GM12865 (cell line): ENCODE measurements at places on chromosomes 7 and 10.
A peak's percentile ranks its signal among the peaks of the same experiment; 100 is the strongest.

DNA sequence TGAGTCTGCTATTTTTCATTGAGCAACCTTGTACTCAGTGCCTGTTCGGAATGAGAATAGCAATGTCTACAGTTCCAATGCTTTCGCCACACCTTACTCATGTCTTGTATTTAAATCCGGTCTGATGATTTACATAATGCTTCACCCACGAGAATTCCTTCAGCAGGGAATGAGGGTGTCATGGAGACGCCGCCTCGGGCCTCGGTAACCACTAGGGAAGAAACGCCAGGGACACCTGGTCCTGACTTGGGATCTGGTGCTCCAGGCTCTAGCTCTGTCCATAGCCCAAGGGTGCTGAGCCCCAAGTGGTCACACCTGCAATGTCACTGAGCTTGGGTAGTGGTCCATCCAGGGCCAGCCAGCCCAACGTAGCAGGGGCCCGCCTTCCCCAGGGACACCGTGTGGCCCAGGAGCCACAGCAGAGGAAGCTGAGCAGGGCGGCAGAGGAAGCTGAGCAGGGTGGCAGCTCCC is 37.4 kb downstream of the PRKAG2 start:
- no peak for DNase-seq

GRCh38 chr10:63227207-63227895 is 94.2 kb downstream of the NRBF2 start:
- DNase-seq = peak; percentile 61

DNA sequence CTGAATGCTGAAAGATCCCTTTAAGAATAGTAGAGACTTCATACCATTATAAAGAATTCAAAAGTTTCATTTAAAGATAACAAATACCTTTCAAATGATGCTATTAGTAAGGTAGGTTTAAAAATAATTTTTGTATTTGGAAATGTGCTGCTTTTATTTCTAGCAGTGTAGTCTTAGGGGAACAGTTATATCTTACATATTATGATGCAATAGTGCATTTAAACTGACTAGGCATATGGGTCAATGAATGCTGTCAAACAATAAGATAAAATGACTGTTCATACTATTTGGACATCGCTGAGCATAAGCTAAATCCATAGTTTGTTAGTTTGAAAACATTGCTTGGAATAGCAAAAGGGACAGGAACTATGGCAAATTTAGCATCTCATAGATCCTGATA is 354.8 kb upstream of the SEMA3A start:
- no peak for DNase-seq

- DNase-seq = no peak
These were observed 52.2 kb upstream of the INHBA start for GRCh38 chr7:41755096-41755495.

GRCh38 chr7:56483861-56484550 is 367.8 kb upstream of the NUPR2 start:
- DNase-seq = no peak

GRCh38 chr10:63027531-63027930 is 105.6 kb upstream of the NRBF2 start:
- peak; percentile 31 for DNase-seq

- DNase-seq = no peak
These were observed 1226.3 kb upstream of the AUTS2 start for GRCh38 chr7:68371985-68372384.

DNA sequence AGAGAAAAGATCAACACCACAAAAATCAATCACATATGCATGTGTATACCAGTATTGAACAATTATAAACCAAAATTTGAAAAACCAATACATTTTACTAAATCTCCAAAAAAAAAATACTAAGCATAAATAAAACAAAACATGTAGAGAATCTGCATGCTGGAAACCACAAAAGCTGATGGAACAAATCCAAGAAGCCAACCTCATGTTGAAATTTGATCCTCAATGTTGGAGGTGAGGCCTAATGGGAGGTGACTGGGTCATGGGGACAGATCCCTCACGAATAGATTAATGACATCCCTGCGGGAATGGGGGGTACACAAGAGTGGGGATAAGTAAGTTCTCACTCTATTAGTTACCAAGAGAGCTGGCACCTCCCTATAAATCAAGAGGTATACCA is 82.5 kb downstream of the OAT start:
- no peak for DNase-seq

GRCh38 chr10:69732147-69732825 is 69.4 kb upstream of the COL13A1 start:
- no peak for DNase-seq

- peak; percentile 55 for DNase-seq
These were observed 207.9 kb upstream of the MYO3A start for GRCh38 chr10:25725917-25726716.

DNA sequence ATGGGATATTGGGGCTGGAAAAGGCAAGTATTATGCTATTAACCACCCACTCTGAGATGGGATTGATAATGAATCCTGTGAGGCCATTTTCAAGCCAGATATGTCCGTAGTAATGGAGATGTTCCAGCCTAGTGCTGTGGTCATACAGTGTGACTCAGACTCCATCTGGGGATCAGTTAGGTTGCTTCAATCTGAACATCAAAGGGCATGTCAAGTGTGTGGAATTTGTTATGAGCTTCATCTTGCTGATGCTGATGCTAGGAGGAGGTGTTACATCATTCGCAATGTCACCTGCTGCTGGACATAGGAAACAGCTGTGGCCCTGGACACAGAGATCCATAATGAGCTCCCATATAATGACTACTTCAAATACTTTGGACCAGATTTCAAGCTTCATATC is 144.7 kb downstream of the PLCE1 start:
- no peak for DNase-seq

GRCh38 chr7:76133839-76134238 is 67.9 kb upstream of the SRRM3 start:
- DNase-seq = no peak

- peak; percentile 12 for DNase-seq
These were observed 58.1 kb upstream of the ST8SIA6 start for GRCh38 chr10:17512341-17513001.

DNA sequence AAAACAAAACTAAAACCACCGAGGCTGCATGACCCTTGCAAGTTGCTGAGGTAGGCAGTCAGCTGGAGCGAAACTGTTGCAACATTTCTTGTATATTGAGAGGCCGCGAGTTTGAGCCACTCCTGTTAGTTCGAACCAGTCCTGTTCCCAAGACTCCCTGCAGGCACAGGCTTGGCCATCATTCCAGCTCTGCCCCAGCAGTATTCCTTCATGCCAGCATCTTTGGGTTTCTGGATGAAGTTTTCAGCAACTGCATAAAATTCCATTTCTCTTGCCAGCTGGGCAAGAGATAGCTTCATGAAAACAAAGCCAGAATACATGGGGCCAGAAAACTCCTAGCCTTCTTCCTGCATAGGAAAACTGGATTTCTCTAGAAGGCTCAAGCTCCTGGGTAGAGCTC is 207.6 kb downstream of the FRMD4A start:
- no peak for DNase-seq

DNA sequence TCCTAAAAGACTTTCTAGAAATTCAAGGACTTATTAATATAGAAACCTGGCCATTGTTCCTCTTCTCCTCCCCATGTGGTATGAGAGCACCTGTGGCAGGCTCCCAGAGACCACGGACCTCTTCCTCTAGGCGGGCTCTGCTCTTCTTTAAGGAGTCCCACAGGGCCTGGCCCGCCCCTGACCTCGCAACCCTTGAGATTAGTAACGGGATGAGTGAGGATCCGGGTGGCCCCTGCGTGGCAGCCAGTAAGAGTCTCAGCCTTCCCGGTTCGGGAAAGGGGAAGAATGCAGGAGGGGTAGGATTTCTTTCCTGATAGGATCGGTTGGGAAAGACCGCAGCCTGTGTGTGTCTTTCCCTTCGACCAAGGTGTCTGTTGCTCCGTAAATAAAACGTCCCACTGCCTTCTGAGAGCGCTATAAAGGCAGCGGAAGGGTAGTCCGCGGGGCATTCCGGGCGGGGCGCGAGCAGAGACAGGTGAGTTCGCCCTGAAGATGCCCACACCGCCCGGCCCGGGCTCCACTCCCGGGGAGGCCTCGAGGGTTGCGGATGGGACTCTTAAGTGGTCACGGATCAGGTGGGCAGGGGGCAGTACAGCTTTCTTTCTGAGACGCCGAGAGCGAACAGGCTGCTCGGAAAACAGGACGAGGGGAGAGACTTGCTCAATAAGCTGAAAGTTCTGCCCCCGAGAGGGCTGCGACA is at the start of gene SLC26A4:
SLC26A4 (plus strand) TSS at position 448 of the 700 bp plus-strand sequence. CDS start 814 bp downstream, outside the sequence.
- DNase-seq = peak; percentile 47

DNA sequence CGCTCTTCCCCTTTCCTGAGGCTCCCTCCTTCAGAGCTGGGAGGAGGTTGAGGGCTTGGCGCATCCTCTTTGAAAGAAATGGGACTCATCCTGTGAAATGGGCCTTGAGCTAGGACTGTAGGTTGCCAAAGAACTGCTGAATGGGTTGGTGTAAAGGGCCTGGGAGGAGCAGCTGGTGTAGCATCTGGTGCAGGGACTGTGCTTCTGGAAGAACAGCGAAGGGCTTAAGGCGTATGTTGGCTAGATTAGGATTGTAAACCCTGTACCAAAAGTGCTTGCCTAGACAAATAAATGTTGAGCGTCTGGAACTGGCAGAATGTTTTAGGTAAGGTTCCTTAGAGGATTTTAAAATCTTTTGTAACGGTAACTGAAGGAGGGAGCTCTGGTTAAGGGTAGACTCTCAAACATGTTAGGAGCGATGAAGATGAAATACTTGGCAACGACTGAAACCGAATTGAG is 563 bp downstream of the STAM start:
- DNase-seq = peak; percentile 30

GRCh38 chr7:37796138-37796775 is 52.1 kb upstream of the NME8 start:
- peak; percentile 38 for DNase-seq

- DNase-seq = no peak
These were observed 2.7 kb downstream of the ORAI2 start for GRCh38 chr7:102436118-102436517.

GRCh38 chr7:4790078-4790465 is 14.6 kb downstream of the AP5Z1 start:
- no peak for DNase-seq

DNA sequence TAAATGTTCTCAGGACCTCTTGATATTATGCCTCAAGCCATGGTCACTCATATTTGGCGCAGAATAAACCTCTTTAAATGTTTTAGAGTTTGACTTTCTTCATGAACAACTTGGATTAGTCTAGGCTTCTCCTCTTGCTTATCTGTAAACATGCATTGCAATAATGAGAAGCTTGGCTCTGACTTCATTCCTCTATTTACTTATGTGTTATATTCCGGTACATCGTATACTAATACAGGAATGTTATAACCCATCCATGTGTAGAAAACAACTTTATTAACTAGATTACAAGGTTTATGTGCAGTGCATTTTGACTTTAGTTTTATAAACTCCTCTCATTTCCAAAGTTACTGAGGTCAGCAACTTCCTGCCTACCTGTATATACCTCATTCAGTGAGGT is 944.3 kb upstream of the GHITM start:
- no peak for DNase-seq

DNA sequence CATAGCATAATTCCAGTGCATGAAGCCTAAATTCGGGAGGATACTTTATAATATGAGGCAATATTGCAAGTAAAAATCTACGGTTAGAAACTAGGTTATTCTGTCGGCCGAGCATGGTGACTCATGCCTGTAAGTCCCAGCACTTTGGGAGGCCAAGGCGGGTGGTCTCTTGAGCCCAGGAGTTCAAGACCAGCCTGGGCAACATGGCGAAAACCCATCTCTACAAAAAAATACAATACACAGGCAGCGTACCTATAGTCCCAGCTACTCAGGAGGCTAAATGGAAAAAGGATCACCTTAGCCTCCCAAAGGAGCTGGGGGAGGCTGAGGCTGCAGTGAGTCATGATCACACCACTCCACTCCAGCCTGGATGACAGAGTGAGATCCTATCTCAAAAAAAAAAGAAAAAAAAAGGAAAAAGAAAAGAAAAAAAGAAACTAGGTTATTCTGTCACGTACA is 14.2 kb downstream of the SKAP2 start:
- DNase-seq = no peak

- DNase-seq = no peak
These were observed 78.5 kb upstream of the LANCL2 start for GRCh38 chr7:55286666-55287065.

- no peak for DNase-seq
These were observed 30.4 kb downstream of the XPNPEP1 start for GRCh38 chr10:109892931-109893330.

DNA sequence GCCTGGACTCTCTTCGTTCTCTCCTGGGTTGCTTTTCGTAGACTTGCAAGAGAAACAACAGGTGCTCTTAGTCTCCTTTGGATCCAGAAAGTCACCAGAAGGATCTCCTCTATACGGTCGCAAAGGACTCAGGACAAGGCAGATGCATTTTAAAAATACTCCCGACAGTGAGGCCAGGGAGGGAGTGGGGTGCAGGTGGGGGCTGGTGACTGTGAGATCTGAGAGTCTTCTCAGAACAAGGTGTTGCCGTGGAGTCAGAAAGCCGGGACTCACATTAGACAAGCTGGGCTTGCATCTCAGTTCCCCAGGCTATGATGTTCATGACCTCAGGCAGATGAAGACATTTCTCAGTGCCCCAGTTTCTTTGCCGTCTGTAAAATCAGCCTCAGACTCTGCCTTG is 507.2 kb downstream of the TCERG1L start:
- no peak for DNase-seq

GRCh38 chr10:48336978-48337599 is 30.6 kb downstream of the MAPK8 start:
- peak; percentile 73 for DNase-seq

DNA sequence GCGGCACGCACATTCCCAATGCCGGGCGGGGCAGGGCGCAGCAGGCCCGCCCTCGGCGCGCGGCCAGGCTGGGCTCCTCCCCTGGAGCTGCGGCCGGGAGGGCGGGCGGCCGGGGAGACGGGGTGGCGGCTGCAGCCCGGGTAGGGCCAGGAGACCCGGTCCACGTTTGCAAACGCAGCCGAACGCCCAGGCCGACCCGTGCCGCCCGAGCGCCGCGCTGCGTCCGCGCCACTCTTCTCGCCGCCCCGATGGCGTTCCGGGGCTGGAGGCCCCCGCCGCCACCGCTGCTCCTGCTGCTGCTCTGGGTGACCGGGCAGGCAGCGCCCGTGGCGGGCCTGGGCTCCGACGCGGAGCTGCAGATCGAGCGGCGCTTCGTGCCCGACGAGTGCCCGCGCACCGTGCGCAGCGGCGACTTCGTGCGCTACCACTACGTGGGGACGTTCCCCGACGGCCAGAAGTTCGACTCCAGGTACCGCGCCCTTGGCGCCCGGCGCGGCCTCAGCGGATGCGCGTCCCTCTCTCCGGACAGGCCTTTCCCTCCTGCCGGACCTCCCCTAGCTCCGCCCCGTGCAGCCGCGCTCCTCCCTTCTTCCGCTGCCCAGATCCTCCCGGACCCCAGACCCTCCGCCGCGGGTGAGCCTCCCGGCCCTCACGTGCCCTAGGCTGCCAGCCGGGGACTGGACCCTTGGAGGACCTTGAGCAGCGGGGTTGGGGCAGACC is at the start of gene FKBP9:
FKBP9 (plus strand) TSS at position 115 of the 720 bp plus-strand sequence; CDS start at position 249, 134 bp downstream.
- peak; percentile 54 for DNase-seq

DNA sequence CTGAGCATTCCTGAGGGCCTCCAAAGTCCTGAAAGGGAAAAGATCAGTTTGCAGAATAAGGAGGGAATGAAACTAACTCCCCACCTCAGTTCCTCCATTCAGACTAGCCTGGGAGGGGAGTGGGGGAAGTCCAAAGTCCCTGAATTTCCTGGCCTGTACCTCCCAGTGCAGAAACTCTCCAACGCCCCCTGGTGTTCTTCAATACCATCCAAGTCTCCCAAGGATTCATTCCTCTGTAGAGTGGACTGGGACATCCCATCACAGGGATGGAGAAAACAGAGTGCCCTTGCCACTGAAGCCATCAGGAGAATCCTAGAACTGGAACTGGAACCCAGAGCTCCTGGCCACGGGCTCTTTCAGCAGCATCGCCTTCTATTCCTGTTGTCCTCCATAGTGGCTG is 1.6 kb upstream of the COL13A1 start:
- peak; percentile 24 for DNase-seq
